ENCODE measurements at places on chromosomes 5 and 9.

DNA sequence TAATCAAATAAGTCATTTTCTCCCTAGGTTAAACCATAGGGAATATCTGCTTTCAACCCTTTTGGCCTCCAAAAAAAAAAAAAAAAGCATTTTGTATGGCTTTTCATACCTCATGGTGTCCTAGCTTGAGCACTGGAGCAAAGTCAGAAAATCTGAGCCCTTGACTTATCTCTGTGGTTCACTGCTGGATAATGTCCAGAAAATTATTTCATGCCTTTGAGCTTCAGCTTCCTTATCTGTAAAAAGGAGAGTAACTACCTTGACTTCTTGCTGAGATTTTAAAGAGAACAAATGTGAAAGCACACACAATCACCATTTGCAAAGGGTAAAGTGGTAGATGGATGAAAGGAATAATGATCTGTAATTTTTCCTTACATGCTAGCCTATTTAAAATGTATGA is 165.9 kb downstream of the ALDH1A1 start:
- no peak for DNase-seq

DNA sequence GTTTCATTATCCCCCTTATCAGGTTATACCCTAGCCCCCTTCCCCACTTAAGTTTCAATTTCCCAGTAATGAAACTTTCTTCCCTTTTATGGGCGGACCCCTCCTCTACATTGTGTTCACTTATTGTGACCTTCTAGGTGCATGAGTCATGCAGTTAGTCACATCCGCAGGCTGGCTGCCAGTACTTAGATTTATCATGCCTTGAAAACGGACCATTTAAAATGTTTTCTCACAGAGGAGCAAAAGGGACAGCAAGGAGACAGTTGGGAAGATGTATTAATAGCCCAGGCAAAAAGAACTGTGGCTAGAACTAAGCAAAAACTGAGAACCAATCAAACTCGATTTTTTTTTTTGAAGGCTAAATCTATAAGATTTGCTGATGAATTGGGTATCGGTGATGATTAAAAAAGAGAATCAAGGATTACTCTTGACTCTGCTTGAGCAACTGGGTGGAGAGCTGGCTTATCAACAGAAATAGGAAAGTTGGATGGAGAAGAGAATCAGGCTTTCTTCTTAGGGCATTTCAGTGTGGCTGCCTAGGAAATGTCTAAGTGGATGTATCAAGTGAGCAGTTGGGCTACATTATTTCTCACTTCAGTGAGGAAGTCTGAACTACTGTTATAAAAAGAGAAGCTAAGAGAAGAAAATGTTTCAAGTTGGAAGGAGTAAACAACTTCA is 615.0 kb downstream of the HINT1 start:
- no peak for DNase-seq

DNA sequence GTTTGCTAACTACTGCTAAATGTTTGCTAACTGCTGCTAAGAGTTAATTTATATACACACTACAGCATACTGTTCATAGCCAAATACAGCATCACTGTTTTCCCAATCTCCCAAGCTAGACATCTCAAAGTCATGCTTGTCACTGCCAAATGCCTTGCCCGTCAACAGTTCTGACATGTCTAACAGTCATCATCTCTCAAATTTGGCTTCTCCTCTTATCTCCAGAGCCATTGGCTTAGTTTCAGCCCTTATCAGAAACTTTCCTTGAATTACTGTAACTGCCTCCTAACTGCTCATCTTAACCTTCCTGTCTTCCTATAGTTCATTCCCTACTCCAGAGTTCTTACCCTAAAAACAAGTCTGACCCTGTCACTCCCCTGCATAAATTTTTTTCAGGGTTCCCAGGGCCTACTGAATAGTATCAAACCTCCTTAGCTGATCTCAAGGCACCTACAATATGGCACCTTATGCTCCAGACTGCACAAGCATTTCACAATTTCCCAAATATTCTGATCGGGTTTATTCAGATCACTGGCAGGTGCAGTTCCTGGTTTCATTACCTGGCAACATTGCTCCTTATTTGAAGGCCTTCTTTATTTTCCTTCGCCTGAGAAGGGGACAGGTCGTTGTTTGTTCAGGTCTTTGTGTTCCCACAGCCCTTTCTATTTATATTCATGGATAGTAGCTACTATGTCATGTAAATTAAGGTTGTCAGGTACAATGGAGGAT is 55.9 kb upstream of the ANKRD55 start:
- DNase-seq: no peak

- DNase-seq: no peak
These were observed 146.8 kb downstream of the SMC2 start for GRCh38 chr9:104240890-104241289.

GRCh38 chr9:19020886-19021455 is 12.0 kb downstream of the SAXO1 start:
- DNase-seq: no peak

DNA sequence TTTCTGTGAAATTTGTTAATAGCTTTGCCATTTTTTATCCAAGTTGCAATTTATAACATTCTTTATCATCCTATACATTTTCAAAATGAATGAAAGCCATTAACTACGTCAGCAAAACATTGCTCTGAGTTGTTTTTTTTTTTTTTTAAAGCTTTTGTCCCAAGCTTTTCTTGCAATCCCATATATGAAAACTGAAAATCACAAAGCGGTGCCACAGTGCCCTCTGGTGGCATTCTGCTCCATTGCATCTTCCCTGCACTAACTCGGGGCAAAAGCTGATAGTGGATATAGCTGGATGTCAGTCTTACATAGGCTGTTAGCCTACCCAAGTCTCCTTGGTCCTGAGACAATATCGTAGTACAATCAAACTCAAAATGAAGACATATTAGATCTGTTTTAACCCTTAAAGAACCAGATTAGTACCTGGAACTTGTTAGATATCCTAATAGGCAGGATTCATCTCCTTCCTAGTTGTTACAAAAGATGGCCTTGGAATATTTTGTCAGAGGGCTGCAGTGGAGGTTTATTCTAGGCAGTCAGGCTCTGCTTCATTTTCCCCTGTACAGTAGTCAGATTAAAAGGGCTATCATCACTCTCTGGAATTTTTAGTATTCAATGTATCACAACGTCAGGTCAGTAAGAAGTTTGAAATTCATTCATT is 669.9 kb downstream of the PTPRD start:
- no peak for DNase-seq

DNA sequence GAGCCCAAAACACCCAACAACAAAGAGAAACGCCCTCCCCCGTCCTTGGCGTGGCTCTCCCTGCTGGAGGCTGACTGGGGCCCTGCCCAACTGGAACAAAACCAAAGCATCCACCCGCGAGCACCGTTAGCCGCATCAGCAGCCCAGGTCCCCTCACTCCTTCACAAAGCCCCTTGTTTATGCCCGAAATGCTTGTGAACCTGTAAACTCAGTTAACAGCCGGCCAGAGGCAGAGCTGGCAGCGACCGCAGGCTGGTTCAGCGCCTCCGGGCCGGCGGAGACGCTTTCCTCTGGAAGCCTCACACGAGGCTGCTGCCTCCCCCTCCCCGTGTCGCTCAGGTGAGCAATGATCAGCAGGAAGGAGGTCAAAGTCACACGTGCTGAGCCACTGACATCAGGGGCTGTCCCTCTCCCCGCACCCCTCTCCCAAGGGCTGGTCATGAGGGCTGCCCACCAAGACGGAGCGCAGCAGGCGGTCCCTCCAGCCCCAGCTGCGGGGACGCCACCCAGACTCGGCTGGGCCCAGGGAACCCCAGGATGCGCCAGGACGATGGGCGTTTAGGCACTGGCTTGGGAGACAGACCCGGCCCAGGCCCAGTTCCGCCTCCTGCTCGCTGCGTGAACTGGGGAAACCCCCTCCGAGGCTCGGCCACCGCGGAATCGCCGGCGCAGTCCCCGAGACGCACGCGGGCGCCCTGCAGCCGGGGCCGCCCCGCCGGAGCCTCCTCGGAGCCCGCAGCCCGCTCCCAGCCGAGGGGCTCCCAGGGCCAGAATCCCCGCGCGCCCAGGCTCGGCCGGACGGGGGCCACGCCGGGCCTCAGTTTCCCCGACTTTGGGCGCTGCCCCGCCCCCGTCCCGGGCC is 563 bp downstream of the SNAPC4 start:
- no peak for DNase-seq

DNA sequence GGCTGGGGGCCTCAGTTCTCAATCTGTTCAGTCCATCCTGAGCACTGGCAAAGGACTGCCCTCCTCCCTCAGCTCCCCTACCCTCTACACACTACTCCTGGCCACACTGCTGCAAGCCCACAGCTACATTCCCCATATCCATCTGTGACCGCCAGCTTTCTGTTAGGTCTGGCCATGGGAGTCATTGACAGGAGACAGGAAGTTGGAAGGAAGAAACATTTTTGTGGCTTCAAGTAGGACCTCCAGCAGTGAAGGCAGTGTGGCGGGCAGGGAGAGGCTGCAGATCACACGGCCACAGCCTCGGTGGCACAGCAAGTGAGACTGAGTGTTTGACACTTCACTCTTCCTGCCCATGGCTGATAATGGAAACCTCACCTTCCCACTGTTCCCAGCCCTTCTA is 55.9 kb downstream of the SECISBP2 start:
- DNase-seq: no peak

GRCh38 chr5:8844847-8845246 is 701.0 kb downstream of the SEMA5A start:
- no peak for DNase-seq

- no peak for DNase-seq
These were observed 49.2 kb upstream of the ABCA1 start for GRCh38 chr9:104977168-104977567.

DNA sequence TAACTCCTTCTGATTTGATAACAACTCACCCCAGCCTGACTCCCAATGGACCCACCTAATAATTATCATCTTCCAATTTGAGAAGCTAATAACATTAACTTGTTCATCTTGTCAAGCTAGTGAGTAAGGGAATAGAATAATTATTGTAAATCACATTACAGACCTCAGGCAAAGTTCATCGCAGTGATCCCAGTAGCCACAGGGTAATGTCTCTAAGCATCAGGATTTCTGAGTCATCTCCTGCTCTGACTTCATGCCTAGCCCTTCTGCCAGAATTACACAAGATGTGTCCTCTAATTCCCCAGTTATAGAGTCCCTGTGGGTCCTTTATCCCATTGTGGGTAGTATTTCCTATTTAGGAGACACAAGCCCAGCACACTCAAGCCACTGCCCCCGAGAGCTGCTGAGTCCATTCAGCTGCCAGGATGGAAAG is 365.7 kb downstream of the DEPDC1B start:
- no peak for DNase-seq

- no peak for DNase-seq
These were observed 568.5 kb downstream of the RAB3C start for GRCh38 chr5:59151162-59151889.

All from effector CD8-positive, alpha-beta T cell (primary cell).